ENCODE measurements at places on chromosomes 11 and 22.

DNA sequence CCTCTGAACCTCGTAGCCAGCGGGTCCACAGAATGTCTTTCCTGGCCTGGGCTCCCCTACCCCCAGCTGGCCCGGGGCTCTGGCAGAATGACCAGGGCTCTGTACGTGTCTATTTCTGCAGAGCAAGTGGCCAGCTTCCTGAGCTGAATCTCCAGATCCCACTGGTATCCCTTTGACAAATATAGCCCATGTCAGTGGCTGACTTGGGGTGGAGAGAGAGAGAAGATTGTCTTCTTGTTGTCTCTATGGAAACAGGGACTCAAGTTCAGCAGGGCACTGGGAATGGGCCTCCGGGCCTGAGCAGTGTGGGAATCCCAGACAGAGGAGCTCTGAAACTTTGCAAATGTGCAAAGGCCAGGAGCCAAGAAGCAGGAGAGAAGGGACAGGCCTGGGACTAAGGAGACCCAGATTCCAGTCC, 33.9 kb downstream of the ANO1 start:
- no peak for DNase-seq

GRCh38 chr11:134386945-134387344, 25.1 kb downstream of the B3GAT1 start:
- DNase-seq, result no peak

- DNase-seq, result peak; percentile 48
Observed at GRCh38 chr11:1889224-1889930, 2.3 kb downstream of the PRR33 start.

DNA sequence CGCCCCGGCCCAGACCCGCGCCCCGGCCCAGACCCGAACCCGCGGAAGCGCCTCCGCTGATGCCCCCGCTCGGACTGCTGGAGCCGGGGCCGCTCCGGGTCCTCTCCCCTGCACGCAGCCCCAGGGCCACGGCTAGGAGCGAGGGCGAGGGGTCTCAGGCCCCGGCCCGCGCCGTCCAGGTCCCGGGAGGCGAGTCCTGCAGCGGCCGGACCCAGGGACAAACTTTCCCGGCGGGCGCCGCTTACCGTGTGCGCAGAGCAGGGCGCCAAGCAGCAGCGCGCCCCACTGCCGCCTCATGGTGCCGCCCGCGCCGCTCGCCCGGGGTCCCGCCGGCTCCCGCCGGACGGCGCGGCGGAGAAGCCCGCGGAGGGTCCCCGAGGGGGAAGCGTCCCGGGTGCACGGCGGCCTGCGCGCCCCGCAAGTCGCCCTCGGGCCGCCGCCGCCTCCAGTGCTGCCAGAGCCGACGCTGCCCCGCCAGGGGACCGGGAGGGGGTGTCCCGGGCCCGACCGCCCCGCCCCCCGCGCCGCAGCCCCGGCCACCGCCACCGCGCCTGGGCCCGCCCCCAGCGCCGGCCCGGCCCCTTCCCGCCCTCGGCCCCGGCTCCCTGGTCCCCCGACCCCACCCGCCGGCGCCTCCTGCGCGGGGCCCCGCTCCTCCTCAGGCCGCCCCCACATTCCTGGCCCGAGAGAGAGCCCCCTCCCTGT, at the start of gene LRP4:
LRP4 (minus strand) TSS at position 468 of the 705 bp plus-strand sequence; CDS start at position 297, 171 bp downstream.
- peak; percentile 35 for DNase-seq

- no peak for DNase-seq
Observed at GRCh38 chr11:35293035-35293434, 126.3 kb downstream of the SLC1A2 start.

GRCh38 chr11:62896049-62896448, 15.4 kb downstream of the SLC3A2 start:
- DNase-seq, result no peak

- DNase-seq, result no peak
Observed at GRCh38 chr22:50401907-50402306, 58.8 kb downstream of the PPP6R2 start.

GRCh38 chr22:24554313-24555164, at the start of gene GUCD1:
Gene GUCD1, minus strand, starts transcription at chr22:24555138. Its CDS starts 147 bp downstream, at chr22:24554991.
- DNase-seq, result peak; percentile 6

- DNase-seq, result no peak
Observed at GRCh38 chr11:62852523-62853188, 13.3 kb upstream of the WDR74 start.

DNA sequence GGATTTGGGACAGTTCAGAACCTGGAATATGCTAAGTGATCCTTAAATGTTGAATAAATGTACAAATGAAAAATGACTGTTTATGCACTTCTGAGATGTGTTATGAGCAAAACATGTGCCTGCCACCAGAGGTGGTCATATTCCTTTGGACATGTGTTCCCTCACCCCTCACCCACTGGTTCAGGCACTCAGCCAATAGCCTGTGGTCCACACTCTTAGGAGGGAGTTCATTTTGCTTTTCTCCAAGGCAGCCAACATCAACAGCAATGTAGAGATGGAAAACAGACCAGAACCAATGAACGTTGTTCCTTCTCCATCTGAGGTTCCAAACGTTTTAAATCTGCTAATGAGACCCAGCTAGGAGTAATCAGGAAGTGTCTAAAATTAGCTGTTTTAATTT, 44.0 kb downstream of the RPUSD4 start:
- no peak for DNase-seq

- no peak for DNase-seq
Observed at GRCh38 chr11:114264381-114264780, 31.8 kb upstream of the NNMT start.

- DNase-seq, result no peak
Observed at GRCh38 chr11:99505831-99506230, 485.1 kb downstream of the CNTN5 start.

- no peak for DNase-seq
Observed at GRCh38 chr11:102421261-102421660, 31.3 kb downstream of the TMEM123 start.

GRCh38 chr11:128734103-128734831, 40.4 kb downstream of the FLI1 start:
- no peak for DNase-seq

GRCh38 chr11:23569547-23569946, 709.3 kb upstream of the CCDC179 start:
- DNase-seq, result no peak

GRCh38 chr22:29478326-29479276, 1.4 kb upstream of the NEFH start:
- DNase-seq, result no peak

DNA sequence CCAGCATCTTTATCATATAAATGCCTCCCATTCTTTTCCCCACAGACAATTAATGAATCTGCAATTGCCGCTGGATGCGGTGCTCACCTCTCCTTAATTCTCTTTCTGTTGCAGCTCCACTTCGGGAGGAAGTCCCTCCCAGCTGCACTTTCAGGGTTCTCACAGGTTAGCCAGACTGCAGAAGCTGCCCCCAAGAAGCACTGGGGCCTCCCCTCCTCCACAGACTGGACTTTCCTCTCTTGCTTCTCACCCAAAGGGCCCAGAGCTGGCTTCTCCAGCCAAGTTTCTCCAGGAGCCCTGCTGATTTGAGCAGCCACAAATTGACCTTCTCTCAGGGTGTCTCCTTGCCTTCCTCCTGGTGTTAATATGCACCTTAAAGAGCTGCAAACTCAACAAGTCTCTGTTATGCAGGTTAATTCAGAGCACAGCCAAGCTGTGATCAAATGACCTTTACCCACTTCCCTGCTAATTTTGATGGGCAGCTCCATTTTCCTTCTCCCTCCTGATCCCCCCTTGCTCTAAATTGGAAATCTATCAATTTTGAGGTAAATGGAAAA, 298.9 kb downstream of the BUD13 start:
- no peak for DNase-seq

GRCh38 chr11:44496391-44496790, 69.1 kb upstream of the CD82 start:
- DNase-seq, result no peak

- no peak for DNase-seq
Observed at GRCh38 chr11:100726680-100727079, 39.6 kb downstream of the ARHGAP42 start.

GRCh38 chr11:5043380-5043779, 2.9 kb upstream of the OR52J3 start:
- DNase-seq, result no peak

DNA sequence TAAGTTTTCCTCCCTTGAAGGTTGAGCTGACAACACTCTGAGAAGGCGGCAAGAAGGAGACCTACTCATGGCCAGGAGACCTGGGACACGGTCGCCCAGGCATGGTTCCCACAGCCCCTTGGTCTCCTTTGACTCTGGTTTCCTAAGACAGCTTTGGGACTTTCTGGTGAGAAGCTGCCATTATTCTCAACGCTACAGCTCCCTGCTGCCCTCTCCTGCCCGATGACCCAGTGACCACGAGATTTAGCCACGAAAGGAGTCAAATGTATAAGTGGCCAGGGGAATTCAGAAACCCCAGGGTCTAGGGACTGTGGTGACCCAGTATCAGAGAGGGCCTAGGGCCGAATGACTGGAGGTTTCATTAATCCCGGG, 699 bp upstream of the SDF2L1 start:
- no peak for DNase-seq

- DNase-seq, result no peak
Observed at GRCh38 chr22:19930551-19931486, 10.8 kb upstream of the COMT start.

DNA sequence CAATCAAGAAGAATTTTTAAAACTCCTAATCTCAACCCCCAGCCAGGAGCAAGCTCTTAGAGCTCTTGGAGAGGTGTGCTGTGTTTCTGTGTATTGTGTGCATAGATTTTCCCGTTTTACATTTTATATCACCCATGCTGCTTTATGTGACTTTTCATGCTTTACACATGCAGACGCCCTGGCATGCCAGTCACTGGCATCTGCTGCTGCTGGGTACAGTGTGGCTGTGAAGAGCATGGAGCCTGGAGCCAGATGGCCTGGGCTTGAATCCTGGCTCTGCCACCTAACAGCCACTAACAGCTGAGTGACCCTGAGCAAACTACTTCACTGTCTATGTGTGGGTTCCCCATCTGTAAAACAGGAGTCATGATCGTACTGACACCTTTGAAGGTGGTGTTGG, 23.1 kb downstream of the POLR3H start:
- DNase-seq, result no peak

DNA sequence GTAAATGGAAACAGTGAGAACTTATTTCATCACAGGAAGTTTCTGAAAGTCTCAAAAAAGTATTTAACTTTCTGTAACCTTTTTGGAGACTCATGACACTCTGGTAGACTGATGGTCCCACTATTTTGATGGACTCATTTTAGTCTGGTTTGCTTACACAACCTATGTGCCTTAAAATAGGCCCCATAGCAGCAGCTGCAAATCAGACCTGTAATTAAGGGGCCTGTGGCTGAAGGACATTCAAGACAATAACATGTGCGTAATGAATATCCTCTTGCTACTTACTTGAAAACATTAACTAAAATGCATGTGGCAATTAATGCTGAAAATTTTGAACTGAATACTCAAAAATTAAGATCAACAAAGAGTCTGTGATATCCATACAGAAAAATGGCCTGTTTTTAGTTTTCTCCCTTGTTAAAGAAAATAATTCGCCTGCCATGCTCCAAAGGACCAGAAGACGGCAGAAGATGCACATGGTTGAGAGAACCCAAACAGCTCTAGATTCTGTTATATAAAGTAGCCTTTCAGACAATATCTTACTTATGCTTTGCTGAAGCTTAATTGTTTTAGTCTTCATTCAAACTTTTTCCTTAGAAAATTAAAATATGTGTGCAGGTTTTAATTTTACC, 568.5 kb downstream of the KCNA4 start:
- DNase-seq, result no peak

DNA sequence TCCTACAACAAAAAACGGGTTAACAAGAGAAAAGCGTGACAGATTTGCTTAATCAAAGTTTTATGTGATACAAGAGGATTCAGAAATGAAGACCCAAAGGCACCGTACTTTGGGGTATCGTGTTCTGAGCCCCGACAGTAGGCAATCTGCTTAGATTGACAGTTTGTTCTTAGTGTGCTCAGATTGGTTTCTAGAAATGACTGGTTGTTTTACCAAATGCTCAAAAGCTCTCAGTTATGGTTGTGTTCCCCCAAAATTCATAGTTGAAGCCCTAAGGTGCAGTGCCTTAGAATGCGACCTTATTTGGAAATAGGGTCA, 102.7 kb downstream of the RASSF10 start:
- no peak for DNase-seq

DNA sequence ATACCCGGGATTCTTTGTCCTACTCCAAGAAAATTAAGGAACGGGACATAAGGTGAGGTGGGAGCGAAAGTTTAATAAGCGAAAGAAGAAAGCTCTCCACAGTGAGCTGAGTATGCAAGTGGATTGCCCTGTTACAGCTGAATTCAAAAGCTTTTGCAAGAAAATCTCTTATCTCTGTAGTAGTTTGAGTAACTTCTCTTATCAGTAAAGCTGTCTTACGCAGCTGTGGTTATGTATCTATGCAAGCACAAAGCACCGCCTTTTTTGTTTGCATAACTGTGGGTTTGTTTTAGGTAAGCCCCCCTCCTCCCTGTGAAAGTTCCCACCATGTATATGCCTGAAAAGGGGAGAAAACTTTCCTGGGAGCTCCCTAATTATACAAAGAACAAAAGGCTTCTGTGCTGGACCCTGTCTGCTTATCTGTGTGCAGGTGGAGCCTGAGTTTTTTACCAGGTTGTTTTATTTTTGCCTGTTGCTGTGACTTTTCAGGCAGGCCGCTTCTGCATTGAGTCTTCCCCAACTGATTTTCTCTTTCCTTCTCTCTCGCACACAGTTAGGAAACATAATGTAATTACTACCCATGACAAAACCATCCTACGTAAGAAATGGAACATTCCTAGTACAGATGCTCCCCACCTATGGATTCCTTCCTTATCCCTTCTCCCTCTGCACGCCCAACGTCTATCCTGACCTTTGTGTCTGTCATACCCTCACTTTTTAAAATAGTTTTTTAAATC, 837 bp upstream of the PLAAT5 start:
- DNase-seq, result no peak

DNA sequence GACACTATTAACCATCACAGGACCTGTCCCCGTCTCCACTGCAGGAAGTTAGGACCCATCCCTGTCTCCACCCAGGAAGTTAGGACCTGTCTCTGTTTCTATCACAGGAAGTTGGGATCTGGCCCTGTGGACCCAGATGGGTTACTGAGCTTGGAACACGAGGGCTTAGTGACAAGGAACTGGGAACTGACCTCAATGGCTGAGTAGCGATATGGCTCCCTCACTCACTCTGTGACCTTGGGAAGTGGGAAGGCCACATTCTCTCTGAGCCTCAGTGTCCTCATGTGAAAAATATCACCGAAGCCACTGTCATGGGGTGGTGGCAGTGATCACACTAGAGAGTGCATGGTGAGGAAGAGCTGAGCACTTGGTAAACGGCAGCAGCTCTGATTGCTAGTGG, 59.4 kb downstream of the FBLN1 start:
- DNase-seq, result no peak

GRCh38 chr11:114197799-114198500, 98.2 kb upstream of the NNMT start:
- no peak for DNase-seq

- no peak for DNase-seq
Observed at GRCh38 chr11:88117281-88117858, 57.9 kb downstream of the RAB38 start.

GRCh38 chr11:72520815-72521214, 86.5 kb upstream of the CLPB start:
- no peak for DNase-seq

- DNase-seq, result no peak
Observed at GRCh38 chr22:35446365-35446764, 46.4 kb downstream of the MCM5 start.

- no peak for DNase-seq
Observed at GRCh38 chr11:95999711-96000406, 76.0 kb upstream of the MTMR2 start.

- no peak for DNase-seq
Observed at GRCh38 chr11:10899121-10899830, 41.4 kb upstream of the ZBED5 start.

- DNase-seq, result no peak
Observed at GRCh38 chr22:37392721-37393328, 34.5 kb downstream of the ELFN2 start.
